ENCODE measurements at places on chromosomes 4 and X.

DNA sequence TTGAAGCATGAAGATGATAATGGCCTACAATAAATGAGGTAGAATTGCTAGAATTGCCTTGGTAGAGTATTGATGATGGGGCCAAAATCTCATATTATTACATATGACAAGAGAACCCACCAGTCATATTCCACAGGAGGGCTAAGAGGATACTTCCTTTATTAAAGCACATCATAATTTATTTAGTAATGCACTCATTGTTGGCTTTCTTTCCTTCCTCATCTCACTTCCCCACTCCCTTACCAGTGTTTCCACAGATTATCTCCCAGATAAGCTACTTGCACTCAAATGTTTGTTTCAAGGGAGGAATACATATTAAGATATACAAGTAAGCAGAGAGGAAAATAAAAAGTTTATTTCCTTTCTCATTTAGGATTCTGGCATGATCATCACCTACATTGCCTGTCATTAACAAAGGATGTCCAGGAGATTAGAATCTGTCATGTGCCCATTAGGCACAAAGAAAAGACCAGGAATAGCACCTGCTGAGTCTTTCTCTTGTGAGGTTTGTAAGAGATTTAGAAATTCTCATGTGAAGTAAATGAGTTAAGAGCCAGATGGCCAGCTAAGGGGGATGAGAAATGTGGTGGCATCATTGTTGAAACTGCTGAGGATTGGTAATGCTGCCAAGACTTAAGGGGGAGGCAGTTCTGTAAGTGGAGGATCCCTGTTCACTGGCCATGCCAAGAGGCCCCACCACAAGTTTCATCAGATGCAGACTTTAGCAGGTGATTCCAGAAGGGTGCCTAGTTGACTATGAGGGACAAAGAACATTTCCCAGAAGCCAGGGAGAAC is 52.4 kb upstream of the PRDM8 start:
- DNase-seq: no peak

DNA sequence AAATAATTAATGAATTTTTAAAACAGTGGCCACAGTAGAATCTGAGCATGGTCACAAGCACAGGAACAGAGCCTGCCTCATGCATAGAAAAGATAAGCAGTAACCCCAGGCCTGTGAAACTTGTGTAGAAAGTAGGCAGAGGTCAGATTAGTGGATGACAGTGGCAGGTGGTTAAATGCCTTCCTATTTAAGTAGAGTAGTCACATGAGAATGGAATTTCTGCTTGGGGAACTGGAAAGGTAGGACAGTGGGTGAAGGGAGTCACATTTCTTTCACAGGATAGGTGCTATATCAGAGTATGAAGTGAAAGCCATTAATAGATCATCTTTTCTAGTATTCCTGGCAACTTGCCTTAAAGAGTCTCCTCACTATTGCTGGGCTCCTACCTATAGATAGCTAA is 34.9 kb upstream of the ASB12 start:
- no peak for DNase-seq

DNA sequence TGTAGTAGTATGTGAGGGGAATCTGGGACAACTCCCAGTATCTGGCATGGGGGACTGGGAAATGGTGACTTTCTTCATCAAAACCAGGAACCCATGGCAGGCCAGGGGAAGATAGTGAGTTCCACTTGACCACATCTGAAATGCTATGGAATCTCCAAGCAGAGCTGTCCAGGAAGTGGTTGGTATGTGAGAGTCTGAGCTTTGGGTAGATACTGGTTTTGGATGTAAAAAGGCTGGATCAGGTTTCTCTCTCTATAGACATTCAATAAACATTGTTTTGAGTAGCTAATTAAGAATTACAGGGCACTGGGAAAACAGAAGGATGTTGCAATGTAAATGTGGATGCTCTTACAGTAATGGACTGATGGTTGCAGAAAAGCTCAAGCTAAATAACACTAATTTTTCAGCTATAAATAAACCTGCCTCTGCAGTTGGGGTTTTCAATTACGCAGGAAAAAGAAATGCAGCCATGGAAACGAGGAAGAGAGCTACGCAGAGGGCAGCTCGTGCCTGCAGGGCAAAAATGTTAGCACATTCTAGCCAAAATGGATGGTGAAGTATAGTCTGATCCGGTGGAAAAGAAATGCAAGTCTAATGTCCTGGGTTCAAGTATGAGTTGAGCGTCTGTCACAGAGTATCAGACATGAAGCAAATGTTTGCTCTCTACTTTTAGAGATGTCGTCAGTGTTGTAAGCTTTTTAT is 13.4 kb upstream of the CHRNA9 start:
- no peak for DNase-seq

DNA sequence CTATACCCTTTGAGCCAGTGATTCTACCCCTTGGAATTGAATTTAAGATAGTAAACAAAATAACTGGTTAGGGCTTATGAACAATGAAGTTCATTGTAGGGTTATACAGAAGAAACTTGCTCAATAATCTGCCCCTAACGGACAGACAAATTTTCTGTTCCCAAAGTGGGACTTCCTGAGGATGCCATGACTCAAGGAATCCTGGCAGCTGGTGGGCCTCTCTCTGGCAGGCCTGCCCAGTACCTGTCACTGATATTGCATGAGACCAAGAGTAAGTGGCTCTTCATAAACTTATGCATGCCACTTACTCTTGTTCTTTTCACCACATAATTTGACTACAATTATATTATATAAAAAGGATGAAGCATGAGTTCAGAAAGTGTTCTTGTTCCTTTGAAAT is 41.5 kb downstream of the GPRIN3 start:
- no peak for DNase-seq

DNA sequence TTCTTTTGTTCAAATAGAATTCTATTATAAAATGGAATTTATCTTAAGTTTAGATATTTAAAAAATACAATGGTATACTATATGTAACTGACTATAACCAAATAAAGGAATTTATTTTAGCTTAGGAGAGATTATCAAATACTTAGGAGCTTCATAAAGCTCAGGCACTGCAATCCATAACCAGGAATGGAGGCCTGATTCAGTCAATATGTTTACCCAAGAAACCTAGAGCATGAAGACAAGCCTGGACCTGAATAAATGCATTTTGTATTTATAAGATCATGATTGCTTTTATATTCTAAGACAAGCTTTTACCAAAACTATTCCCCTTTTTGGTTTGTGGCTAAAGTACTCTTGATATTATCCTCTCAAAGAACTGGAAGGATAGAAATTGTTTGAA is 742.6 kb downstream of the FAT4 start:
- DNase-seq: no peak

DNA sequence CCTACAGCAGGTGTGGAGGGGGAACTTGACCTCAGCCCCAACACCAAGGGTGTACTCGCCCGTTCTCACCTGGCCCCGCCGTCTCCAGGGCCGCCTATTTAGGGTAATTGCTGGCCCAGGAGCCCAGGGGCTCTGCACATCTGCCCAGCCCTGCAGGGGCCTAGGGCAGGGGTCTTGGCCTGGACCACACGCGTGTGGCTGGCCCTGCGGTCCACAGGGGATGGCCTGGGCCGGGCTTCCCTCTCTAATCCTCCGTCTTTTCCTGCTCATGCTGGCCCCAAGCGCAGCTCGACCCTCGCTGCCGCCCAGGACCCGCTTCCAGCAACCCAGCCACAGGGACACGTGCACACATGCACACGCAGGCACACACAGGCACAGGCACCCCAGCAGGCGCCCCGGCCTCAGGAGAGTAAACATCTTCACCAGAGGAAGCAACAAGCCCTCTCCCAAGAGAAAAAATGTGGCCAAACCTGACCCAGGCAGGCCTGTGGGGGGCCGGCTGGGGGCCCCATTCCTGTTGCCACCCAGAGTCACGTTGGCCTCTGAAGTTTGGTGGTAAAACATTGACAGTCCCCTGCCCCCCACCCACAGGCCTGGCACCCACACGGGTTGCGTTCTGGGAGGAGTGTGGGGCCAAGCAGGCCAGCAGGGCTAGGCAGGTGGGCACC is 24.6 kb upstream of the FGFR3 start:
- DNase-seq: no peak

- DNase-seq: no peak
Observed at GRCh38 chr4:165723051-165723795, 149.8 kb upstream of the TLL1 start.

GRCh38 chrX:135112096-135112729 is 8.1 kb downstream of the ETDB start:
- no peak for DNase-seq

- no peak for DNase-seq
Observed at GRCh38 chrX:140712413-140713173, 3.0 kb downstream of the LINC00632 start.

- no peak for DNase-seq
Observed at GRCh38 chrX:79366873-79367749, at the start of gene ITM2A. Gene ITM2A (minus strand): TSS chrX:79367334. CDS start chrX:79367215, 119 bp downstream.

DNA sequence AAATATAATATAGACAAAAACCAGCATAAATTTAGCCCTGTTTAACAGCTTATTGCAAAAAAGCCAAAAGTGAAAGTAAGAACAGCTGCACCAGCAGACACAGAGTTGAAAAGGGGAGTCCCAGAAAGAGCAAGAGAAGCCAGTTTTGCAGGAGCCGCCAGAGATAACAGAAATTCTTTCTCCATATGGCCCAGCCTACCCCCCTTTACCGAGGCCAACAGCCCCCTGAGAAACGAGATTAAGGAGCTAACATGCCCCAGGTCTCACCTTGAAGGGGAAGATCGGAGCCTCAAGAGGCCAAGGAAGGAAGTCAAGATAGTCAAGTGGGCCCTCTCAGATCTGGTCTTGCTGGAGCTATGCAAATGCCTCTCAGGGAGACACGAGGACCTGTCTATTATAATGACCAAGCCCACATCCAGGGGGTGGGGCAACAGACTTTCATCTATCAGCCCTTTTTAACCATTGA is 4.8 kb downstream of the ACOX3 start:
- DNase-seq: no peak

GRCh38 chr4:89222170-89222569 is 85.4 kb downstream of the GPRIN3 start:
- DNase-seq: no peak

DNA sequence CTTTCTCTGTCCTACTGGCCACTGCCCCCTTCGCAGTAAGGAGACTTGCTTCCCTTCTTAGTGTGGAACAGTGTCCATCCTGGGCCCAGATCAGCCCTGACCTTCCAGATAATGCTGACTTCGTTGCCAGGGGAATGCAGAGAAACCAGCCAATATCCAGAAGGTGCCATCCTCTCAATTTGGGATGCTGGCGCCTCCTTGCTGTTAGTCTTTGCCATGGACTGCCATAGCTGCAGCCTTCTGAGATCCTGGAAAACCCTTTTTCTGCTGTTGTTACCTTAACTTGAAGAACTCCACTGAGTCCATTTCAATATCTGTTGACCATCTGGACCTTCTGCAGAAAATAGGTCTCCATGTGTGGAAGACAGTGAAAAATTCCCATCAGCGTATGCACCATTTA is 21.8 kb downstream of the RAI2 start:
- DNase-seq: no peak

DNA sequence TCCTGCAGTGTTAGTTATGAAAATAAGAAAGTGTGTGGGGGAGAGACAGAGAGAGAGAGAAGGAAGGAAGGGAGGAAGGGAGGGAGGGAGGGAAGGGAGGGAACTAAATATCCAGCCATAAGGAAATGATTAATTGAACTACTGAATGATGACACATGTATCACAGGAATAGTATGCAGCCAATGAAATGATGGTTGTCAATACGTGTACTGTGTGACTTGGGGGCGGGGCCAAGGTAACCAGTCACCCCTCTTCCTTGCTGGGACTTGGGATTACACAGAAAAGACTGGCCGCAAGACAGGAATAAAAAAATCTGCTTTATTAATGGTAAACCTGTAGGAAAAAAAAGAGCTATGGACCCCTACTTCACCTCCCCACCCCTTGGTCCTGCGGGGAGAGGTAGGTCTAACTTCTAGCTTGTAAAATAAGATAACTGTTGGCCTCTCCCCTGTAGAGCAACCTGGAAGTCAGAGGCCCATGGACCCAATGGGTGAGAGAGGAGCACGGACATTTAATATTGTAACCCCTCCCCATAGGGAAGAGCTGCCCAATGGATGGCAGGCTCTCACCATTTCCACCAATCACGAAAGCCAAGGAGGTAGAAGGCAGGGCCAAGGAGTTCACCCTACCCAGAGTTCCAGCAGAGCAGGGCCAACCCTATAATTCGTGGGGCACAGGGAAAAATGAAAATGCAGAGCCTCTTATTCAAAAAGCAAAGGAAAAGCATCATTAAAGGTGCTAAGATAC is 7.4 kb downstream of the PPP2R2C start:
- no peak for DNase-seq

DNA sequence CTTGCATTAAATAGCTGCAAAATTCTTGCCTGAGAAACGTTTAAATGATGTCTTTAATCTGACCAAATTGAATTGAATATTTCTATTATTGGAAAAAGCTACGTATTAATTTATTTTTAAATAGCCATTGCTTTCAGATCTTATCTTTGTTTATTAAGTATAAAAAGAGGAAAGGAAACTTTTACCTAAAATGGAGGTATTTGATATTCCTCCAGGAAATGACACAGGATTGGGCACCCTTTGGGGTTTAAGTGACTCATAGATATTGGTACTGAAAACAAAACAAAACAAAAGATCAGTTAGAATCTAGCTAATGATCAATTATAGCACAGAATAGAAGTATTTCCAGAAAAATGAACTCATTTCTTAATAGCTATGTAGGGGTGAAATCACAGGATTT is 34.1 kb downstream of the PLS3 start:
- DNase-seq: no peak

GRCh38 chr4:168383510-168383909 is 65.0 kb upstream of the DDX60 start:
- no peak for DNase-seq

DNA sequence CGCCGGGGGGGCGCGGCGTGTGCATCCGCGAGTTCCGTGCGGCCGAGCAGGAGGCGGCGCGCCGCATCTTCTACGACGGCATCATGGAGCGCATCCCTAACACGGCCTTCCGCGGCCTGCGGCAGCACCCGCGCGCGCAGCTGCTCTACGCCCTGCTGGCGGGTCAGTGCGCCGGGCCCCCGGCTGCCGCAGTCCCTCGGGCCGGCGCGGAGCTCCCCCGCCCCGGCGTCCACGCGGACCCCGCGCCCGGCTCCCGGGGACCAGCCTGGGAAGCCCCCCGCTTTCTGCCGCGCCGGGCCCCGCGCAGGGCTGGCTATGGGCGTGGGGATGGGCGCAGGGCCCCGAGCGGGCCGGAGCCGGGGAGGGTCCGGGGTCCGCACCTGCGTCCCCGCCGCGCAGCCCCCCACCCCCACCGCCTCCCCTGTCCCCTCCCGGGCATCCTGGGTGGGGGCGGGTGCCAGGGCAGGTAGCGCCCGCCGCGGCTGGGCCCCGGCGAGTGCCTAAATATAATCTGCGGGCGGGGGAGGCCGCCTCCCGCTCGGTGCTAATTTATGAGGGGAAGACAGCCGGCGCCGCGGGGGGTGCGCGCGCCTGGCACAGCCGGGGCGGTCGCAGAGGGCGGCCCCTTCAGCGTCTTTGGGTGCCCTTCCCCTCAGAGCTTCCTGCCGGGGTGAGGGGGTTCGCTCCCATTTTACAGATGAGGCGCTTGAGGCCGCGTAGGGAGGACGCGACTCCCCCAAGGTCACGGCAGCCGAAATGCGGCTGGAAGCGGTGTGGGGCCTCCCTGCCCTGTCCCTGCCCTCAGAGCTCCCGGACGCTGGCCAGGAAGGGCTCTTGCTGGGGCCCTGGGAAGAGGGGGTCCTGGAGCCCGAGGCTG is 837 bp downstream of the NAT8L start:
- no peak for DNase-seq
